Thyroid gland (tissue), 4 donors: ENCODE measurements at places on chromosomes 16 and 17.

- no peak for DNase-seq
These were observed 154.6 kb upstream of the CIBAR2 start for GRCh38 chr16:85266857-85267256.

GRCh38 chr17:57603978-57604377 lies 141.1 kb downstream of the CCDC182 start:
- DNase-seq: peak; percentile 38

DNA sequence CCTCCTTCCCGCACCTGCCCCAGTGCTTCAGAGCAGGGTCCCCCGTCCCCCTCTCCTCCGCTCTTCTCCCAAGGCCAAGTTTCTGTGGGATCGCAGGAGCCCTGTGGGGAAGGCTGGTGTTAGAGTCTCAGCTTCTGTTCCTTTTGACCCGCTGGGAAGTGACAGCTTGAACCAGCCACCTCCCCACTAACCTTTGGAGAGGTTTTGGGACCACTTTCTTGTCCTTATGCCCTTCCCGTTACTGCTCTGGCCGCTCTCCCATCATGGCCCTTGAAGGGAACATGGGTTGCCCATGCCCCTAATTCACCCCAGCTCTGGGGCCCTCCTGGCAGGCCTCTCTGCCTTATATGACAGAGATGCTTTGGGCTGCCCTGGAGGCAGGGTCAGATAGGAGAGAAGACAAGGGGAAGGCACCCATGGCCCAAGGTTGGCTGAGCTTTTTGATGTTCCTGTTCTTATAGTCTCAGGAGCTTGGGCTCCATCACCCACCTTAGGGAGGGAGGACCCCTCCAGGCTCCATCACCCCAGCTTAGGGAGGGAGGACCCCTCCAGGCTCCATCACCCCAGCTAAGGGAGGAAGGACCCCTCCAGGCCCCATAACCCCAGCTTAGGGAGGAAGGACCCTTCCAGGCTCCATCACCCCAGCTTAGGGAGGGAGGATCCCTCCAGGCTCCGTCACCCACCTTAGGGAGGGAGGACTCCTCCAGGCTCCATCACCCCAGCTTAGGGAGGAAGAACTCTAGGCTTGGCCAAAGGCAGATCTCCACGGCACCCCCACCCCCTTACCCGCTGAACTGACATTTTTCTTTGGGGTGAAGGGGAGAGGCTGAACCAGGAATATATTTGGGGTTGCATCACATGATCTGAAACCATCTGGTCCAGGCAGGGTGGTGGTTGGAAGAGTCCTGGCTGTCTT lies 45.0 kb downstream of the NT5M start:
- DNase-seq: no peak

GRCh38 chr17:63503341-63503705 lies 19.8 kb upstream of the KCNH6 start:
- DNase-seq: no peak

- DNase-seq: no peak
These were observed 26.3 kb upstream of the METRNL start for GRCh38 chr17:83053021-83053681.

DNA sequence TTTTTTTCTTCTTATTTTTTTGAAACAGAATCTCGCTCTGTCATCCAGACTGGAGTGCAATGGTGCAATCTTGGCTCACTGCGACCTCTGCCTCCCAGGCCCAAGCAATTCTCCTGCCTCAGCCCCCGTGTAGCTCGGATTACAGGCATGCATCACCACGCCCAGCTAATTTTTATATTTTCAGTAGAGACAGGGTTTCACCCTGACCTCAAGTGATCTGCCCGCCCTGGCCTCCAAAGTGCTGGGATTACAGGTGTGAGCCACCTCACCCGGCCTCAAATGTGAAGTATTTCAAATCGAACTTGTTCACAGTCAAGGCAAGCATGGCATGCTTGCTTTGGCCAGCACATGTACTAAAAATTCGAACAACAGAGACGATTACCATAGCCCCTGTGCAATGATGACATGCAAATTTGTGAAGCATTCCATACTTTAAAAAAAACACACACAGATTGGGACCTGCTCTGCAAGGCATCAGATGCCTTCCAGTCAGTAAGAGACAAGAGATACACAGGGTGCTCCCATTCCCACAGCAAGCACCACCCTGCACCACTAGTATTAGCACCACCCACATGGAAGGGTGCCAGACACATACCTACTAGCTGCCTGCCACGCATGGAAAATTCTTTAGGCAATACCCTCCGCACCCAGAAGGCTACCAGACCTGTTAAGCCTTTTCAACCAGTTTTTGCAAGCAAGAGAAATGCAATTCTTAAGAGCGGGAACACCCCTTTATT lies 47.2 kb downstream of the ANKRD11 start:
- peak; percentile 78 for DNase-seq

DNA sequence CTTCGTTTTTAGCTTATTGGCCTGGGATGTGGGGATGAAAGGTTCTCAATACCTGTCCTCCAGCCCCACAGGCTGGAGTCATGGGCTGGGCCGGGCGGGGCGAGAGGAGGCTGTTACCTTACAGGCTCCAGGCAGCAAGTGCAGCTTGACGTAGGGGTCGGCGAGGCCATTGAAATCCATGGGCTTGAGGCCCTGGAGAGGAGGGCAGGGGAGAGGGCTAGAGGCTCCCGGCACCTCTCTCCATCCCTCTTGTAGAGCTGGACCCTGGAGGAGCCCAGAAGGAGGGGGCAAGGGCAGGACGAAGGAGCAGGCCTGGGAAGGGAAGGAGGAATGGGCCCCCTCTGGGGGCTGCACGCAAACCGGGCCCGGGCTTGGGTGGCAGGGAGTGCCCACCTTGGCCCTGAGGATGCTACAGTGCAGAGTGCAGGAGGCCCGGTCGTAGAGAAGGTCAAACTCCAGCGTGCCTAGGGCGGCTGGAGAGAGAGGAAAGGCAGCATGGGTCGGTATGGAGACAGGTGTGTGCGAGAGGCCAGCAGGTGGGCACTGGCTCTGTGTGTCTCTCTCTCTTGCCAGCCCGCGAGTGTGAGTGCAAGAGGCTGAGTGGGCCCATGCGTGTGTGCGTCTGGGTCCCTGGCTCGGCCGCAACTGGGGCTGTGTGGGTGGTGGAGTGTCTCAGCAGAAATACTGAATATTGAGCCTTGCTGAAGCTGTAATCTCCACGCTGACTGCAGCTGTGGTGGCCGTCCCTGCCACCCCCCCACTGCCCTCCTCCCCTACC lies 1.6 kb downstream of the DOC2A start:
- DNase-seq: no peak

- no peak for DNase-seq
These were observed 3.0 kb downstream of the CCNF start for GRCh38 chr16:2432286-2432685.

DNA sequence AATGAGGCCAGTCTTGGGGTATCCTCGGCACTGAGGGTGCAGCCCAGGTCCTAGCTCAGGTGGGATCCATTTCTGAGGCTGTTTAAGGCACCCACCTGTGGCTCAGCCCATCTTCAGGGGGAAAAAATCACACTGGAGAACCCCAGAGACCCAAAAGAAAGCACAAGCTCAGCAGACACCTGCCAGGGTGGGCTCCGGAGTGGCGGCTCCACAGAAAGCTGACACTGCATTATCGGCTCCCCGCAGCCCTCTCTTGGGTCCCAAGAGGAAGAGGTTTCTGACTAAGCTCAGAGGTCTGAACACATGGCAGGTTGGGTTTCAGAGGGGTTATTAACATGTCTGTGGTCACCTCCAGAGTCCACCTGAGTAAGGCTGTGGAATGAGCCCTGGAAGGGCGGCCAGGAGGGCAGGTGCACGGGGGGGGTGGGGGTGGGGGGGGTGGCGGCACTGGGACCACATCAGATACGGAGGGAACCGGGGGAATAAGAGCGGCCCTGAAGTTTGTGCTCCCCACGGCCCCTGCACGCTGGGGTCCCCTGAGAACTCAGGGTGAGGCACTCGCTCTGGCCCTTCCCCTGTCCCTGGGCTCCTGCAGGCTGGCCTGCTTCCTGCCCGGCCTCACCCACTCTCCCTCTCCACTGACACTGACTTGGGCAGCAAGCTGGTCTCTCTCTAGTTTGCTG lies 79.5 kb downstream of the TIMM22 start:
- DNase-seq: no peak

DNA sequence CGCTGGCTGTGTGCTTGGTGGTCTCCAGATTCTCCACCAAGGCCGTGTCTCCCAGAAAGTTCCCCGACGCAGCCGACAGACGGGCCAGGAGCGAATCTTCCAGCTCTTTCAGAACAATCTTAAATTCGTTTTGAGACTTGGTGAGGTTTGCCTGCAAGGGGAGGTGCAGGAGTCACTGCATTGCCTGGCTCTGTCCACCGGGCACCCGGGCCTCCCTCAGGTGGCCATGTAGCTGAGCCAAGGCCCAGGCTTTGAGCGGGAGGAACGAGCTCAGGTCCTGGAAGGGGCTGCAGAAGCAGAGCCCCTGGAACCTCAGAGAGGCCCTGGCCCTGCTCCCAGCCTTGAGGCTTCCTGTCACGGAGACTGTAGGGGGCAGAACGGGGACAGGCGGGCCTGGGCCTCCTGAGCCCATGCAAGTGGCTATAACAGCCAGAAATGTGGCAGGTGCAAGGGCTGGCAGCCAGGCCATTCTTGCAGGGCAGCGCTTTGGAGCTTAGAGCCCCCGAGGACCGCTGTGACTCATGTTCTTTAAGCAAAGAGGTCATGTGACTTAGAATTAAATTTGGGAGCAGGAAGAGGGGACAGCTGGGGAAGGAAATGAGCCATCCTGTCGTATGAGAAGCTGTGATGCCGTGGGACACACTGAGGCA lies 72.4 kb downstream of the PGS1 start:
- DNase-seq: no peak

GRCh38 chr16:69195369-69196029 lies 8.5 kb downstream of the SNTB2 start:
- DNase-seq: no peak

DNA sequence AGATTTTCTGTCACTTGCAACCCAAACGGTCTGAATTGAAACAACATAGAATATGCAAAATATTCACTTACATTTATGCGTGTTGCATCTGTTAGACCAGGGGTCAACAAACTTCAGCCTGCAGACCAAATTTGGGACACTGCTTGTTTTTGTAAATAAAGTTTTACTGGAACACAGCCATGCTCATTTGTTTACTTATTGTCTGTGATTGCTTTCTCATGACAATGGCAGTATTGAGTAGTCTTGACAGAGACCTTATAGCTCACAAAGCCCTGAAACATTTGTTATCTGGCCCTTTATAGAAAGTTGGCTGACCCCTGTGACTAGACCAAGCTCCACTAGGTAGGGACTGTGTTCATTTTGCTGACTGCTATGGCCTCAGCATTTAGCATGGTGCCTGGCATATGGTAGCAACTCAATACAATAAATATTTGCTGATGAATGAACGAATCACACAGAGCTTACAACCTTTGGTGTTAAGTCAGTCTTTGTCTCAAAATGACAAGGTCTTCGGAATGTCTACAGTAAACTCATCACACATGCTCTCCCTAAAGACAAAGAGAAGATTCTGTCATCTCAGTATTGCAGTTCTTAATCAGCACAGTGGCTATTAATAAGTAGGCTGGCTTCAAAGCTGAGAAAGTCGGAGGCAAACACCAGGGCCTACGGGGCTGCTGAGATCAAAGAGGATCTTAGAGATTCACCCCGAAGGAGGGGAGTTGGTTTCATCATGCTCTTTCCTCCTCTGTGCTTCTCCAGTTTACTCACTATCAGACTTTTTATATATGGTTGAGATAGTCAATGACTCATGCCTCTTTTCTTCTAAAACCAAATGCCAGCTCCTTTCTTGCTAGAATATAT lies 95.2 kb upstream of the AXIN2 start:
- DNase-seq: no peak

DNA sequence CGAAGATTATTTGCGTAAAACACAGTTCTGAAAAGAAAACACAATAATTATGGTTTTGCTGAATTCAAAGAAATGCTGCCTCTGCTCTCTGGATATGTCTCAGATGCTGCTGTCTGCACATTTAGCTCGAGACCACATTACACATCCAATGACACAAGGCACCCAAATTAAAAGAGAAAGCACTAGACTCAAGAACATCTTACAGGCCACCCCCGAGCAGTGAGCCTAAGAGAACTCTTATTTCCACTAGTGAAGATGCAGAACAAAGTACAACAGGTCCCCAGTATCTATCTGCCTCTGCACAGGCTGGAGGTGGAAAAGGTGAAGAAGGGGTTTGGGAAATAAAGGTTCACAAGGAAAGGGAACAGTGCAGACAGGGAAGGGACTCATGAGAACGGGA lies 33.5 kb downstream of the GRB2 start:
- DNase-seq: no peak

- no peak for DNase-seq
These were observed 941.5 kb upstream of the EEF2KMT start for GRCh38 chr16:6038941-6039645.

- DNase-seq: no peak
These were observed 67.0 kb downstream of the TUBD1 start for GRCh38 chr17:59825533-59826322.

- DNase-seq: no peak
These were observed 29.5 kb downstream of the KAT7 start for GRCh38 chr17:49817993-49818392.

DNA sequence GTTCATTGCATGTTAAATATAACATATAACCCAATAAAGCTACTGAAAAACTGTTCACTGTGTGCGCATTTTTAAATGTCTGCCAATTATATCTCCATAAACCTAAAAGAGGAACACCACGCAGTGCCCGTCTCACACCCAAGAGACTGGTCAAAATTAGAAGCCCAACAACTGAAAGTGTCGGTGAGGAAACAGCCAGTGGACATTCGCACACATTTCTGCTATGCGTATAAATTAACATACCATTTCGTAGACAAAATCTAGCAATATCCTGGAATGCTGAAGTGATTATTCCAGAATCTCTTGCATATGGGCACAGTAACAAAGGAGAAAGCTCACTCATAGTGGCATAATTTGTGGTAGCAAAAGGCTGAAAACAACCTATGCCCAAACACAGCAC lies 55.9 kb downstream of the CPPED1 start:
- DNase-seq: no peak

GRCh38 chr17:63675607-63676546 lies 24.0 kb downstream of the LIMD2 start:
- peak; percentile 92 for DNase-seq

- no peak for DNase-seq
These were observed 299.8 kb upstream of the SALL1 start for GRCh38 chr16:51450909-51451308.

DNA sequence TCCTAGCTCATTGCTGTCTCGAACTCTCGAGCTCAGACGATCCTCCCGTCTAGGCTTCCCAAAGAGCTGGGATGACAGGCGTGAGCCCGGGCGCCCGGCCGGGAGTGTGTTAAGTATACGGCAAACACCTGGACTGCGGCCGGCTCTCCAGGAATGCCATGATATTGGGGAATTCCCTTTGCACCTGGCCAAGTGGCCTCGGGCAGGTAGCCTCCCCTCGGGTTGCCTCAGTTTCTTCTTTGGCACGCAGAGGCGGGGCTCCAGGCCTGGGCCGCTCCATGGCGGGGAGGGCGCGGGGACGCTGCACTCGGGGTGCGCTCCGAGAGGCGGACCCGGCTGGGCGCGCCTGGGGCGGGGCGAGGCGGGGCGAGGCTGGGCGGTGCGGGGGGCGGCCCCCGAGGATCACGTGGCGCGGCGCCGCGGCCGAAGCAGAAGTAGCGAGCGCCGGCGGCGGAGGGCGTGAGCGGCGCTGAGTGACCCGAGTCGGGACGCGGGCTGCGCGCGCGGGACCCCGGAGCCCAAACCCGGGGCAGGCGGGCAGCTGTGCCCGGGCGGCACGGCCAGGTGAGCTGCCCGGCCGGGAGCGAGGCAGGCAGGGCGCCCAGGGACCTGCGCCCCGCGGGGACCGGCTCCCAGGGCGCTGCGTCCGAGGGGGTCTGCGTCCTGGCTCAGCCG lies at the start of gene PLCG2:
PLCG2 (plus strand) TSS at position 431 of the 675 bp plus-strand sequence. CDS start 6,699 bp downstream, outside the sequence.
- DNase-seq: peak; percentile 81

GRCh38 chr17:62718429-62718828 lies 89.7 kb downstream of the MARCHF10 start:
- no peak for DNase-seq
